ENCODE measurements at places on chromosomes 7 and 10. TPM values are rescaled to one million over a fixed set of nuclear protein-coding genes. Genes with fewer than 3 reads are reported as not detected.

- peaks cover 15% of the 10 kb centered on the region for H3K4me1 ChIP-seq
- H3K36me3 ChIP-seq = peaks cover 6% of the 10 kb centered on the region
- DNase-seq = no peak
- no peaks in the 10 kb centered on the region for H3K27me3 ChIP-seq
- H3K27ac ChIP-seq = no peak overlapping the region
- H3K4me3 ChIP-seq = peak overlapping the region; percentile 95
Measured at GRCh38 chr7:727806-728460, 852 bp upstream of the PRKAR1B start.

DNA sequence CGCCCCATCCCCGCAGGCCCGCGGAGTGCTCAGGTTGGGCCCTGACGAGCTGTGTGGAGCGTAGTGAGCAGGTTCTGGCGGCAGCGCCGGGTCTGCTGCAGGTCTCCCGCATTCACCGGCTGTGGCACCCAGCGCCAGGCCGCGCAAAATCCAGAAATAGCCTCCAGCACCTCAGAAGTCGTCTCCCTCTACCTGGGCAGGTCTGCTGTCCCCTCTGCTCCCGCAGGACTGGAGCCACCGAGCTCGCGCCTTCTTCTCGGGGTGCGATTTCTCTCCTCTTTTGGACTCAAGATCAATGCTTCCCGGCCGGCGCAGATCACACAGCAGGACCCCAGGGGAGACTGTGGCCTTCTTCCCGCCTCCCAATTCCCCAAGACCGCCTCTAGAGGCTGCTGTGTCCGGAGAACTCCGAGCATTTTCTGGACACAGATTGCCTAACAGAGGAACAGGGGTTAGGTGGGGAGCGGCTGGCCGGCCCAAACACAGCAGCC, 8.4 kb downstream of the TLX1 start:
- H3K4me3 ChIP-seq = no peak overlapping the region
- H3K4me1 ChIP-seq = peaks cover 19% of the 10 kb centered on the region
- H3K27ac ChIP-seq = no peak overlapping the region
- peaks cover 67% of the 10 kb centered on the region for H3K27me3 ChIP-seq
- H3K36me3 ChIP-seq = no peaks in the 10 kb centered on the region

The CYP2C19 gene
- 4.0 TPM for total RNA-seq

DNA sequence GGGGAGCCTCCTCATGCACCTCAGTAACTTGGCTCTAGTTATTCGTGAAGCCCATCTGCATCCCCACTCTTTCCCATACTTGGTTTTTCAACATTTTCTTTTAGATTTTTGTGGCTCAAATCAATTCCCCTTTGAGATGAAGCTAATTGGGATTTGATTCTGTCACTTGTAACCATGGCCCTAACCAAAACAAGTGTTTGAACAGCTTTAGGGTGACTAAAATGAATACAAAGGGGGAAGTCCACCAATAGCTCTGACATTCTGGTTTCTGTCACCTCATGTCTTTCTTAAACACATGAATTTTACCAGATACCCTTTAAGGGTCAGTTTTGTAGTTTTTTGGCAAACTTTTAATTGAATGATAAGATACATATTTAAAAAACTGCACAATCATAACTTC, 87.0 kb downstream of the PCGF5 start:
- no peaks in the 10 kb centered on the region for H3K27me3 ChIP-seq
- H3K27ac ChIP-seq = no peak overlapping the region
- no peak overlapping the region for H3K4me3 ChIP-seq
- H3K36me3 ChIP-seq = no peaks in the 10 kb centered on the region

The TDRD1 gene
- total RNA-seq = 1.3 TPM

DNA sequence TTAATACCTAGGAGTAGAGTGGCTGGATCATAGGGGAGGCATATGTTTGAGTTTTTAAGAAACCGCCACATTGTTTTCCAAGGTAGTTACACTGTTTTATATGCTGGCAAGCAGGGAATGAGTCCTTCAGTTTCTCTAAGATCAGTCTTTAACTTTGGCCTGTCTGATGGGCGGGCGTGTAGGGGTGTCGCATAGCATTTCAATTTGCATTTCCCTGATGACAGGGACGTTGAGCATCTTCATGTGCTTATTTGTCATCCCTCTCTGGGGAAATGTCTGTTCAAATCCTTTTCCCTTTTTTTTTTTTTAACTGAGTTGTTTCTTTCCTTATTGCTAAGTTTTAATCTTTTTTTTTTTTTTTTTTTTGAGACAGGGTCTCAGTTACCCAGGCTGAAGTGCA, 9.8 kb downstream of the MTG1 start:
- peaks cover 98% of the 10 kb centered on the region for H3K36me3 ChIP-seq
- H3K27ac ChIP-seq = no peak overlapping the region
- H3K27me3 ChIP-seq = no peaks in the 10 kb centered on the region
- no peak for DNase-seq
- no peak overlapping the region for H3K4me3 ChIP-seq
- H3K4me1 ChIP-seq = no peaks in the 10 kb centered on the region

The SEMA3A gene
- total RNA-seq = 0.70 TPM

DNA sequence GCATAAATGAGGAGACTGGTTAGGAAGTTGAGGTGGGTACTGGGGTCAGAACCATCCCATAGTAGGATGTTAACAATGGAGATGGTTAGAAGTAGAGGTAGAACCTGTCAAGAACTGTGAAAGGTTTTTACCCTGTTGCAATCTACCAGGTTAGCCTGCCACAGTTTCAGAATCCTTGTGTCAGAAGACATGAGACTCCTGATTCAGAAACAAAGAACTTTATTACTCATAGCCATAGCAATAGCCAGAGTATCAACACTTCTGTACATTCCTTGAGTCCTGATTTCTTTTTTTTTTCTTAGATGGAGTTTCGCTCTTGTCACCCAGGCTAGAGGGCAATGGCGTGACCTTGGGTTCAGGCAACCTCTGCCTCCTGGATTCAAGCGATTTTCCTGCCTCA, 200.9 kb downstream of the GRM3 start:
- DNase-seq = no peak
- H3K27me3 ChIP-seq = no peaks in the 10 kb centered on the region
- no peaks in the 10 kb centered on the region for H3K4me1 ChIP-seq
- no peaks in the 10 kb centered on the region for H3K36me3 ChIP-seq
- no peak overlapping the region for H3K4me3 ChIP-seq
- H3K27ac ChIP-seq = no peak overlapping the region

- no peaks in the 10 kb centered on the region for H3K4me1 ChIP-seq
- H3K4me3 ChIP-seq = no peak overlapping the region
- no peaks in the 10 kb centered on the region for H3K27me3 ChIP-seq
- no peak overlapping the region for H3K27ac ChIP-seq
- no peaks in the 10 kb centered on the region for H3K36me3 ChIP-seq
Measured at GRCh38 chr10:128437786-128438345, 311.6 kb upstream of the MKI67 start.

GRCh38 chr7:130723784-130724183, 10.2 kb downstream of the KLF14 start:
- no peak overlapping the region for H3K27ac ChIP-seq
- H3K27me3 ChIP-seq = peaks cover 58% of the 10 kb centered on the region
- no peaks in the 10 kb centered on the region for H3K4me1 ChIP-seq
- H3K36me3 ChIP-seq = no peaks in the 10 kb centered on the region

DNA sequence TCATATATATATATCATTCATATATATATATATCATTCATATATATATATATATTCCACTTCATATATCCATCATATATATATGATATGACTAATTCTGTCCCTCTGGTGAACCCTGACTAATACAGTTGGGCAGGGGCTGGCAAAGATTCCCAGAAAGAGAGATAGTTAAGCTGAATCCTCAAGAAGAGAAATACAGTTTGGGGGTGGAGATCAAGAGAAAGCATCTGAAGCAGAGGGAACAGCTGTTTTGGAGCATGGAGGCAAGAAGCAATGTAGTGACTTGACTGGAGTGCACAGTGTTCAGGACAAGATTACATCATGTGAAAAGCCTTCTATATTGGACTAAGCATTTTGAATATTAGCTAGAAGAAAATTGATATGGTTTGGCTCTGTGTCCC, 540.7 kb downstream of the MAGI2 start:
- H3K4me3 ChIP-seq = no peak overlapping the region
- no peaks in the 10 kb centered on the region for H3K4me1 ChIP-seq
- H3K36me3 ChIP-seq = no peaks in the 10 kb centered on the region
- H3K27ac ChIP-seq = no peak overlapping the region
- DNase-seq = no peak

The SLC39A12 gene
- not detected for total RNA-seq

DNA sequence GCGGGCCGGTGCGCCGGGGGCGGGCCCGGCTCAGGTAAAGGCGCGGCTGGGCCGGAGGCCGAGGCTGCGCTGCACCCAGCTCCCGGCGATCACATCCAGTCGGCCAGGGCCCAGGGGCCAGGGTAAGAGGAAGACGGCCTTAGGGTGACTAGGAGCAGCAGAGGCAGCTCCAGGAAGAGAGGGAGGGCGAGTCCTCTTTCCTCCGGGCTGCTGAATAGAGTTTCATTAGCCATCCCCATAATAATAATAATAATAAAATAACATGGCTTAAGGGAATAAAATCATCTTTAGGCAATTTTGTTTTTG, 44.8 kb upstream of the CDK1 start:
- no peaks in the 10 kb centered on the region for H3K36me3 ChIP-seq
- no peak for DNase-seq
- H3K27ac ChIP-seq = peak overlapping the region; percentile 93
- H3K4me3 ChIP-seq = peak overlapping the region; percentile 56
- peaks cover 4% of the 10 kb centered on the region for H3K4me1 ChIP-seq
- H3K27me3 ChIP-seq = peaks cover 30% of the 10 kb centered on the region

GRCh38 chr7:129282865-129283264, 58.0 kb downstream of the AHCYL2 start:
- H3K27me3 ChIP-seq = no peaks in the 10 kb centered on the region
- H3K36me3 ChIP-seq = no peaks in the 10 kb centered on the region
- no peak overlapping the region for H3K27ac ChIP-seq
- H3K4me1 ChIP-seq = peaks cover 4% of the 10 kb centered on the region

The SEMA3D gene
- 3.8 TPM for total RNA-seq

The PTF1A gene
- total RNA-seq = not detected

The UFSP1 gene
- 1.3 TPM for total RNA-seq

The AMPH gene
- 1.7 TPM for total RNA-seq

The BRAF gene
- 23.1 TPM for total RNA-seq

DNA sequence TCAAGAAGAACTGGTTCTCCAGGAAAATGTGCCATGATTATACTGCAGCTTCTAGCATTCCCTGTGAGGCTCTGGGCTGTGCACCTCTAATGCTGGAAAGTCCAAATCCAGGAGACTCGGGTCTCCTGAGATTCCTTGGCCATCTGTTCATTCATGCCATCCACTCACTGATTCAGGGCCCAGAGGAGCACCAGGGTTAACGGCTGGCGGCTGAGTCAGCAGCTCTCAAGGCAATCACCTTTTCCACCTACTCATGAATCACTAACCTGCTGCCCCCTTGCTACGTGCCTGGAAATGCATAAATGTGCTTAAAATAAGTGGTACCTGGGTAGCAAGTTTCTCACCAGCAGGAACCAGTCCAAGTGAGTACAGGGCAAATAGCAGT, 132.7 kb downstream of the KCNMA1 start:
- DNase-seq = no peak
- H3K4me1 ChIP-seq = peaks cover 50% of the 10 kb centered on the region
- no peak overlapping the region for H3K4me3 ChIP-seq
- H3K27me3 ChIP-seq = no peaks in the 10 kb centered on the region
- H3K36me3 ChIP-seq = no peaks in the 10 kb centered on the region

The CBLL1 gene
- total RNA-seq = 9.6 TPM

DNA sequence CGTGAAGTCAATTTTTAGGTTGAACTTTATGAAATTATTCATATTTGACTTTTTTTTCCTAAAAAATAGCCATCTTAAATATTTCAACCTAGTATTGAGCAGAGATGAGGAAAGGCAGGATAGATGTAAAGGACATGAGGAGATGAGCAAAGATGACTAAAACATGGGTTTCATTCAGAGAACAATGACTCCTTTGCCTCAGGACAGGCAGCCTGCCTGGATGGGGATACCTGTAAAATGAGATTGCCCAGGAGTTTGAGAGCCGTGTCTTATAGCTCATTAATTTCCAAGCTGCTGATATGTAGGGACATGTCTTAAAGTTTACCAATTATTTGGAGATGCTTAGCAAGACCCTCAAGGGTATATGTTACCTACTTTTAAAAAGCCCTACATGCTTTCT, 243.8 kb upstream of the MDFIC start:
- H3K4me1 ChIP-seq = no peaks in the 10 kb centered on the region
- DNase-seq = no peak
- no peaks in the 10 kb centered on the region for H3K27me3 ChIP-seq
- H3K27ac ChIP-seq = no peak overlapping the region
- no peak overlapping the region for H3K4me3 ChIP-seq

DNA sequence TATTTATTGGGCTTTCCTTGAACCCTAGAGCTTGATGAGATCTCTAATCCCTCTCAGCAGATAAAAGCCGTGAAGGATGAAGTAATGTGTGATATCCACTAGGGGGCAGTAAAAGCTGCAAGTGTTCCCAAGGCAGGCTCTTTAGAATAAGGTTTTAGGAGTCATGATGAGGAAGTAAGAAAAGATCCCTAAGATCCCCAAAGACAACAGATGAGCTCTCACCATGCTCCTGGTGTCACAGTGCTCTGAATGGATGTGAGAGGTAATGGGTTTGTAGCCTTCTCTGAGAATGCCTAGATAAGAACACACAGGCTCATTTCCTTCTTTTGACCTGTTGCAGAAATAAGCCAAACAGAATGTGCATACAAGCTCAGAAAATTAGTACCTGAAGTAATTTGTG, 70.4 kb upstream of the ITPRID1 start:
- H3K4me3 ChIP-seq = no peak overlapping the region
- H3K4me1 ChIP-seq = no peaks in the 10 kb centered on the region
- no peak for DNase-seq
- no peaks in the 10 kb centered on the region for H3K27me3 ChIP-seq
- H3K36me3 ChIP-seq = no peaks in the 10 kb centered on the region

The OGDHL gene
- total RNA-seq = not detected

DNA sequence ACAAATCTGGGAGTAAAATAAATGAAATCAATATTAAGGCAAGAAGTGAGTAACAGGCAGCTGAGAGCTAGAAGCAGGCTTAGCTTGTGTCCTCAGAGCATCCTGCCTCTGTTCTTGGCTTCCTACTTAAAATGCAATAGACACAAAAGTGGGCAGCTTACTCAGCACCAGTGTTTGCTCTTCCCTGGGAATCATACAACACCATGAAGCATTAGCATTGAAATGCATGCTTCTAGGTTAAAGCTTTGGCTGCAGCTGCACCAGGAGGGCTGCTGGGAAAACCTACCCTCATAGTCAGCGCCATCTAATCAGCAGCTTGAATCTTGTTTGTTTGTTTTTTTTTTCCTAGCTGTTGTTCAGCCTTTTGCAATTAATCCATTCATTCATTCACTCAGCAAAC, 104.2 kb upstream of the VWC2 start:
- H3K27me3 ChIP-seq = no peaks in the 10 kb centered on the region
- H3K4me1 ChIP-seq = no peaks in the 10 kb centered on the region
- DNase-seq = no peak
- no peak overlapping the region for H3K4me3 ChIP-seq

DNA sequence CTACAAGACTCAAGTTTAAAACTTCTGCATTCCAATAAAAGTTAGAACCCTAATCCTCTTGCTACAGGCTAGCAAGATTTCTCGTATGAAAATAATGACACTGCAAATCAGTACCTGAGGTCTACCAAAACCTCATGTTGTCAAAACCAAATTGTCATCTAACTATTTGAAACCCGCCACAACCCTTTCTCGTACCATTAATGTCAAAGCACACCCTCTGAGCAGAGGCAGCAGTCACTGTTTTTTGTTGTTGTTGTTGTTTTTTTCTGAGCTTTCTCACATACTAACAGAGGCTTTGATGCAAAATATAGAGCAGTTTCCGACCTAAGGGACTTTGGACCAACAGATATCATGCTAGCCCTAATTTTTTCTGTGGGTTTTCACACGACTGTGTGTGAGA, 563.9 kb upstream of the C7orf33 start:
- no peak for DNase-seq
- H3K27ac ChIP-seq = no peak overlapping the region
- H3K36me3 ChIP-seq = no peaks in the 10 kb centered on the region

Data from esophagus squamous epithelium (tissue), 5 donors.